ENCODE measurements at places on chromosomes 1 and 21.
A peak's percentile ranks its signal among the peaks of the same experiment; 100 is the strongest.

- DNase-seq, result no peak
Measured at GRCh38 chr1:185681034-185681633, 53.1 kb upstream of the HMCN1 start.

- no peak for DNase-seq
Measured at GRCh38 chr21:45111703-45112102, 37.3 kb downstream of the ADARB1 start.

- peak; percentile 16 for DNase-seq
Measured at GRCh38 chr1:11787251-11787803, 18.4 kb downstream of the MTHFR start.

DNA sequence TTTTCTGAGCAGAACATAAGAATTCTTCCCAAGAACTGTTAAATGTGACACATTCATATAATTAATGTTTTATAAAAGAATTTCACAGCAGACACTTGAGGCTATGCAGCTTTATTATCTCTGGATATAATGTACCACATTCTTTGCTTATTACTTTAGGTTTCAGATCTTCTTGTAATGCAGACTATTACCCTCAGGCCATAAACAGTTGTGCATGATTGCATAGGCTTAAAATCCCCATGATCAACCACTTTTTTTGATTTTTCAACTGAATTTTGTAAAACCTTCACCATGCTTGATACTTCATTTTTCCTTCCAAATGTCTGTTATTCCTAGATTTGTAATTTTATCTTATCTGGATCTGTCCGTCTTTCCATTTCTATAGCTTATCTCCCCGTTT, 1355.7 kb downstream of the BRINP3 start:
- no peak for DNase-seq

GRCh38 chr1:242467556-242468145, 56.8 kb downstream of the PLD5 start:
- peak; percentile 3 for DNase-seq

DNA sequence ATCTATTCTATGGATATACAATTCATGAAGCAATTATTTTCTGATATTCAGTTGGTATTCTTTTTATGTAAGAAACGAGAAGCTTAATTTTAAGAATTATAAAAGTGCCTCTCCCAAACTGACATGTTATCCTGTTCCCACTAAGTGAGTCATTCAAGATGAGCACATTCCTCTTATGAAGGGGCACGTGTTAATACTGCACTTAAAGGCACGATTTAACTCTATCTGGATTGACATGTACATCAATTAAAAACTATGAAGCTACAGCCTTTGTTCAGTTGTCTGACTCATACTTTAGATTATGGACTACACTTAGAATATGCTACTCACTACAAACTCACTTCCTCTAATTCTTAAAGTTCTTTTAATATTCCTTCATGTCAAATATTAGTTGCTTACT, 111.6 kb downstream of the CYYR1 start:
- DNase-seq, result no peak

DNA sequence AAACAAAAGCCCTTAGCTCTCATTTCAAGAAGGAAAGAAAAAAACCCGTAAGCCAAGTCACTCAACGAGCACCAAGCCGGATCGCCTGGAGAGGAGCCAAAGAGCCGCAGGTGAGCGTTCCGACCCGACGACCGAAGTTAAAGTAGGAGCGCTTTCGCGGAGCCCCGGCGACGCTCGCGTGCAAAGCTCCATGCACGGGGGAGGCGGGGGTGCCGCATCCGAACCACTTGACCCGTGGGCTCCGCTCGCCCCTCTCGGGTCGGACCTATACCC, 382 bp downstream of the GPBP1L1 start:
- peak; percentile 79 for DNase-seq

- DNase-seq, result no peak
Measured at GRCh38 chr1:115543247-115543646, 98.5 kb upstream of the VANGL1 start.

DNA sequence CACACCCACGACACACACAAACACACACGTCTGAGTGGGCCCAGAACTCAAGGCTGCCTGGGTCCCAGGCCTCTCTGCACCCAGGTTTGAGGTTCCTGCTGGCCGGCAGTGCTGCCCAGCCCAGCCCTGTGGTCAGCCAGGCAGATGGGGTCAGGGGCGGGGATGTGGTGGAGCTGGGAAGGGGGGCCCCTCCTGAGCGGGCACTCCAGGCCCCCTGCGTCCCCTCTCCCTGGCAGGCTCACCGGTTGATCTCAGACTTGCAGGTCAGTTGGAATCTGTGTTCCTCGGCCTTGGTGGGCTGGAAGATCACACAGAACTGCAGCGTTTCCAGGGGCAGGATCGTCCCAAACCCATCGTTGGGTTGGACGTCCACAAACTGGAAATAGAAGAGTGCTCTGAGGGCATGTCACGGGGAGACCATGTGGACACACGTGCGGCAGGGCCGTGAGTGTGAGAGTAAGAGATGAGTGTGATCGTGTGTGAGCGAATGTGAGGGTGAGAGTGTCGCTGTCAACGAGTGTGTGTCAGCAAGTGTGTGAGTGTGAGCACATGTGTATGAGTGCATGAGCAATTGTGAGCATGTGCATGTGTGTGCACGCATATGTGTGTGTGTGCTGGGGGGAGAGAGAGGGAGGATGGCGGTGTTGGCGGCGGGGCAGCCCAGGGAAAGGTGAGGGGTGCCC, 19.7 kb upstream of the TMEM52 start:
- DNase-seq, result no peak

GRCh38 chr1:116986421-116987255, 14.9 kb upstream of the CD101 start:
- no peak for DNase-seq

GRCh38 chr1:16116002-16116401, 39.9 kb downstream of the EPHA2 start:
- DNase-seq, result no peak

DNA sequence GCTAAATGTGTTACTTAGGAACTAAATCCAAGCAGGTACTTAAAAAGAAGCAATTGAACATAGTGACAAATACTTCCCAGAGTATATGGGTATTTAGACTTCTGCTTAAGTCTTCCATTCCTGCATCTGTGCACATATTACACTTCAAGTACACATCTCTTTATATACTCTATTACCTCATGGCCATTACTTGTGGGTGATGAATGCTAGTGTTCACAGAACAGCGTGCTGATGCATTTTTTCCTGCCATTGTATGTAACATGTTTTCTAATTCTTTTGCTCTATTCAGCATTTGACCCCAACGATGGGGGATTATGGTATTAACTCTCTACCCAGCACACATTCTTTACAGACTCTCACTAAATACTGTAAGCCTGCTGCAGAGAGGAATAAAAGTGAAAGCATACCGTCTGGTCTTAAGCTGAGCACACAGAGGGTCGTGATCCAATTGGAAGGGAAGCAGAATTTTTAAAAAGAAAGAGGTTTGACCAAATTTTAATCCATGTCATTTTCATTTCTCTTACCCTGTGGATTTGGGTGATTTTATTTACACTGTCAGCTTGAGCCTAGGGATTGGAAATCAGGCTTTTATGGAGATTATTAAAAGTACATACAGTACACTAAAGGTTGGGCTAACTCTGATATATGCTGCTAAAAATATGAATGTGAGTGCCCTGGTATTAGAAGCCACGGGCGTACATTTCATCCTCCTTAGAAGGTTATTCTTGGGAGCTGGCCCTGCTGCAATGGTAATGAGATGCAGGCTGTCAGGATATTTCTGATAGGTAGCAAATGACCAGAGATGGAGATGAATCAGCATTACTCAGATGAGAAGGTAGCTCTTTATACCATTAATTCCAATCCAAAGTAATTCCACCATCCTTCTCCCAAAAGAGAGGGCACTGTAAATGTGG, 95.5 kb upstream of the PROX1 start:
- no peak for DNase-seq

DNA sequence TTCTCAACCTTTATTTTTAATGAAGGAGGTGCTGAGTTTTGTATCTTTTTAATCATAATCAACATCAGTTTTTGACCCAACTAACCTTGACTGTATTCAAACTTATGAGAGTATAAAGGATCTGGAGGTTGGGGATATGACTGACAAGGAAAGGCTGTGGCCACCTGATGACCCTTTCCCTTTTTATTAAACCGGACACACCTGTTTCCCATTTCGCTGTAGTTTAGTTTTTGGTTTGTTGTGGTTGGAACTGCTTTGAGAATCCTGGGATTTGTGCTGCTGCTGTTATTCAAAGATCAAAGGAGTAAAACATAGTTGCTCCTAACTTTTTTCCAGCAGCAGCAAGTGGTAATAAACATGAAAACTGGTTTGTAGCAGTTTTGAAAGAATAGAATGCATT, 12.4 kb downstream of the PRPF38A start:
- DNase-seq, result no peak

- no peak for DNase-seq
Measured at GRCh38 chr1:30471307-30471706, 252.1 kb downstream of the MATN1 start.

DNA sequence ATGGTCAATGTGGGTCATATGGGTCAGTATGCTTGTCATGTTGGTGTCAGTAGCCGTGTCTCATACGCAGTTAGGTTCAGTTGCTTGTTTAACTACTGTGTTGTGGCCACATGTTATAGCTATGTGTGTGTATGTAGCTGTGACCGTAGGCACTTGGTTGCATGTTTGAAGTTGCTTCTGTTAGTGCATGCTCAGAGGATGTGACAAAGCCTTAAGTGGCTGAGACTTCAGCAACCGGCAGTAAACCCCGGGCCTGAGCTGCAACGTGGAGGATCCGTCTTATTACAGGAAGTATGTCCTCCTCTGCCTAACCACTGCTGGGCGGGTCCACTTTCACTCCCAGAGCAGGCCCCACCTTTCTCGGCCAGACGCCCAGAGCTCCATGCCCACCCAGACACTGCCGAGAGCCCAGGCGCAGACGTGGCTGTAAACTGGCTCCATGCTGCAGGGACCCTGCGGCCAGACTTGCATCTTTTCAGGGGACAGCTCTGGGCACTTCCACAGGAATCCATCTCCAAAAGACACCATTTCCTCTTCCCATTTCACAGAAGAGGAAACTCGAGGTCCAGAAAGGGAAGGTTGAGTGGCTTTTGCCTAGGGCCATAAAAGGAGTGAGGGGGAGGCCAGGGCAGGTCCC, 2.2 kb downstream of the TCEA3 start:
- no peak for DNase-seq

DNA sequence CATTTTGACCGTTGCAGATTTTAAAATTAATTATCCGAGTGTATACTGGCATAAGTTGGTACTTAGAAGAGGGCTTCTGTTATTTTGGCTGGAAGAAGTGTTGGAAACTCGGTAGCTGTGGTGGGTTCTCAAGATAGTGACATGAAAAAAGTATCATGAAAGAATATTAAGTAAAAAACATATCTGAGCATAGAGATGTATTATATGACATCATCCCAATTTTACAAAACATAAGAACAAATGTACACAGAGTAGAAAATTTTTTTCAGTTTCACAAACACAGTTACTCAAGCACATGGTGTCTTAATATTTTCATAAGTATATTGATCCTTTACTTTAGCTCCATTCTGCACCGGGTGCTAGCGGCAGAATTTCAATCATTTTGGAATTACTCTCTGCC, 684 bp downstream of the IFI16 start:
- no peak for DNase-seq

Data from C1 segment of cervical spinal cord (tissue), 14 donors.